ENCODE measurements at places on chromosomes 6 and 20. TPM values are rescaled to one million over a fixed set of nuclear protein-coding genes. Genes with fewer than 3 reads are reported as not detected.

- DNase-seq = no peak
Observed at GRCh38 chr20:51604851-51605250, 62.3 kb upstream of the NFATC2 start.

GRCh38 chr20:51494241-51495110, 48.0 kb downstream of the NFATC2 start:
- no peak for DNase-seq

DNA sequence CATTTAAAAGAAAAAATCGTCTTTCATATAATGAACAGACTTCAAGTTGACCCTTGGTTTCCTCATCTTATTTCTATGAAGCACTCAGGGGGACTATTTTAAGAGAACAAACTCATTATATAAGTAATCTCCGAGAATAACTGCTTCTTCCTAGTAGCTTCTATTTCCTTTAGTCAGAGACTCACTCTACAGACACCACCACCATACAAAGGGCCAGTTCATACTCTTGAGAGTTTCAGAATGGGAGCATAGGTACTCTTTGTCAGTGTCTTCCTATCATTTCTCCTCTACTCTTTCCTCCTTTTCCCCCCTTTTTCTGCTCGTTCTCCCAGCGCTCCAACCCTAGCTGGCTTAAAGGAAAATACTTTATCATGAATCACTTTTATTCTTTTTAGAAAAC, 104.9 kb downstream of the CDKAL1 start:
- DNase-seq = no peak

The NKAIN4 gene
- total RNA-seq = not detected

GRCh38 chr6:31651602-31652191, 764 bp downstream of the BAG6 start:
- peak; percentile 77 for DNase-seq

The C20orf202 gene
- total RNA-seq = not detected

DNA sequence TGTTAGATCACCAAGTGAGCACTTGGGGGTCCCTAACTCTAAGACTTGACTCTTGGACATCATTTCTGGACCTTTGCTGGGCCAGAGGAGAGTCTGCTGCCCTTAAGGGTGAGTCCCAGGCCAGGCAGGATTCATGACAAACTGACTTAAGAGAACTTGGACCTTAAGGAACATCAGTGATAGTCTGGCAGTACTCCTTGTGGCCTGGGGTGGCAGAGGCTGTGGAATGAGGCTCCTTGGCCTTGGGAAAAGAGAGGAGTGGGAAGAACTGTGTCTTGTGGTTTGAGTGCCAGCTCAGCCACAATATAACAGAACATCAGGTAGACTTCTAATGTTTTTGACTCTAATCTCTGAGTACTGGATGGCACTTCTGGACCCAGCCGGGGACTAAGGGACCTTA, 478.7 kb downstream of the MEI4 start:
- no peak for DNase-seq

- no peak for DNase-seq
Observed at GRCh38 chr6:165200178-165200577, 109.2 kb downstream of the C6orf118 start.

The FOXF2 gene
- total RNA-seq = 0.13 TPM

DNA sequence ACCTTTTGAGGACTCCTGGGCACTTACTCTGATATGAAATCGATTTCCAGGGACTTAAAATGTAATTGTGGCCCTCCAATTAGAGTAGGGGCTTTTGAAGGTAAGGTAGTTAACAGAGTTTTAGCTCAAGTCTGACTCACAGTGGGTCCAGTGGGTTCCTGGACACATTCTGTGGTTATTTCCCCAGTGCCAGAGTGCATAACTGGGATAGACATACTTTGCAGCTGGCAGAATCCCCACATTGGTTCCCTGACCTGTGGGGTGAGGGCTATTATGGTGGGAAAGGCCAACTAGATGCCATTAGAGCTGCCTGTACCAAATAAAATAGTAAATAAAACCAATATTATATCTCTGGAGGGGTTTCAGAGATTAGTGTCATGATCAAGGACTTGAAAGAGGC, 243.8 kb upstream of the EPHA7 start:
- no peak for DNase-seq

The NOTCH4 gene
- total RNA-seq = 2.8 TPM

DNA sequence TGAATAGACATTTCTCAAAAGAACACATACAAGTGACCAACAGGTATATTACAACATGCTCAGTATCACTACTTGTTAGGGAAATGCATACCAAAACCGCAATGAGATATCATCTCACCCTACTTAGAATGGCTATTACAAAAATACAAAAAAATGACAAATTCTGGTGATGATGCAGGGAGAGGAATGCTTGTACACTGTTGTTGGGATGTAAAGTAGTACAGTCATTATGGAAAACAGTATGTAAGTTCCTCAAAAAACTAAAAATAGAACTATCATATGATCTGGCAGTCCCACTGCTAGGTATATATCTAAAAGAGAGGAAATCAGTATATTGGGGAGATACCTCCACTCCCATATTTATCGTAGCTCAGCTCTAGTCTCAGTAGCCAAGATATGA, 10.9 kb upstream of the SLC17A5 start:
- no peak for DNase-seq

GRCh38 chr6:38876475-38876874, 161.4 kb downstream of the DNAH8 start:
- DNase-seq = no peak

DNA sequence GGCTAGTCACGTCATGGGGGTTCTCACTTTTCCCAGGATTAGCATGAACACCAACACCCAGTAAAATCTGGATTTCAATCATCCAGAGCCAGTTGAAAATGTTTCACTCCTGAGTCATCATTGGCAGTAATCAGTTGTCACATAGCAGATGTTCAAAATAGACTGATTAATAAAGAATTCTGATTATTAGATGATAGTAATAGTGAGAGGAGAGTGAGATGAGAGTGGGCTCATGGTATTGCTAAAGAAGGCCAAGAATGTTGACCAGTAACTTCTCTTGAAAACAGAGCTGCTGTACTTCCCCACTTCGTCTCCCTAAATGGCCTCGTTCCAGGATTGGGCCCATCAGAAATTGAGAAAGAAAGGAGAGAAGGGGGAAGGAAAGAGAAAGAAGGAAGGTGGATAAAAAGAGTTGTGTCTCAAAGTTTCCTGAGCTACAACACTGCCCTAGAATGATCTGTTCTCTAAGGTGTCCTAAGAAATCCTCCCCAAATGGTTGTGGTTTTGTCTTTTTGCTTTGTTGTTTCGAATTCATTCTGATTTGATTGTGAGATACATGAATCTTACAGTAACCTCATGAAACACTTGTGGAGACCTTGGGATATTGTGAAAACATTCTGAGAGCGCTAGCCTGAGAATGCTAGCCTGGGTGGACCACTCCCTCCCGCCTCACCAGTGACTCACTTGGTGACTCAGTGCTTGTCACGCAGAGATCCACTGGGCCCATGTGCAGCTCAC, 502.2 kb upstream of the JARID2 start:
- peak; percentile 32 for DNase-seq

DNA sequence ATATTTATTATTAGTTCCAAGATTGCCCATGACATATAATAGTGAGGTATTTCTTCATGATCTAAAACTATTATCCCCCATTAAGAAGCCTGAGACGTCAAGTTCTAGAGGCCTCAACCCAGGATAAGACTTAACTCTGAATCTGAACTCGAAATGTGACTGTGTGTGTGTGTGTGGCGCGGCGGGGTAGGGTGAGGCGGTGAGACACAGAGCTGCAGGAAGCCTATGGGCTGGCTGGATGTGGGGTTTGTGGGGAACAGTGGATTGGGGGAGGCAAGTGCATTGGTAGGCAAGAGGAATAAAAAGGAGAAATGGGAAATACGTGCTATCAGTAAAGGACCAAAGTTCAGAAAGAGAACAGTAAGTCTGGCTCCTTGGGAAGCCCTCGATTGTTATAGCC, 66.5 kb upstream of the RNF146 start:
- no peak for DNase-seq

DNA sequence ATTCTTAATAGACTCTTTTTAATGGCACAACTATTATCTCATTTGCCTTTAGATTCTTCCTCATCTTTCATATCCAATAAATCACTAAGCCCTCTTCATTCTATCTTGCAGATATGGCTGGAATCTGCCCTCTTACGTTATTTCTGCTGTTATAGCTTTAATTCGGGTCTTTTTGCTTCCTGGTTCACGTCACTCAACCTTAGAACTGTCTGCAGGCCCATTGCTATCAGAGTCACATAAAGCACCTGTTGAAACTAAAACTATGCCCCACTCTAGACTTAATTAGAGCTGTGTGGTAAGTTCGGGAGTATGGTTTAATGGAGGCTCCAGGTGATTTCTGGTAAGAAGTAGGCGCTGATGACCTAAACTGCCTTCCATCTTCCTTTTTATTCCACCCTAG, 988 bp downstream of the QRSL1 start:
- no peak for DNase-seq

DNA sequence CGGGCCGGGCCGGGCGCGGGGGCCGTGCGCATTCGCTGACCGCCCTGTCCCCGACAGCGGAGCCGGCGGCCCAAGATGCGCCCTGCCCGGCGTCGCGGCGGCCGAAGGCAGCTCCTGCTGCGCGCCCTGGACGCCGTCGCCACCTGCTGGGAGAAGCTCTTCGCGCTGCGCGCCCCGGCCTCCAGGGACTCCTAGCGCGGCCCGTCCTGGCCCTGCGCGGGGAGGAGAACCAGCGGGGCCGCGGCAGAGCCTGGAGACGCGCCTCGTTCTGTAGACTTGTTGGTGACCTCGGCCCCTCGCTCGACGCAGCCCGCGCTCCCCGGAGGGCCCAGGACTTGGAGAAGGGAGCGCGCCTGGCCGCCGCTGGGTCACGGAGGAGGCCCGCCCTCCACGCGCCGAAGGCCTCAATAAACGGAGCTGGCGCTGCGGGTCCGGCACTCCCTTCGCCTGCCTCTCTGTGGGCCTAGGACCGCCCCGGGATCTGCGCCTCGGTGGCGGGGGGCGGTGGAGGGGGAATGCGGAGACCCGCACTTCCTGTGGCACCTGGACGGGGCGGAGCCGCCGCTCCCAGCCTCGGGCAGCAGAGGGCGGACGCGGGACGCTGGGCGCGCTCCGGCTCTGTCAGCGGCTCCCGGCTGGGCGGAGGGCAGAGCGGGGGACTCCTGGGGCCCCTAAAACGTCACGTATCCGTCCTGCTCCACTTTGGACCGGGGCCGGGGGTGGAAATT, 2.7 kb downstream of the C20orf204 start:
- peak; percentile 68 for DNase-seq

The HTR1B gene
- not detected for total RNA-seq

The ROS1 gene
- not detected for total RNA-seq

GRCh38 chr6:143457563-143458359, 7.2 kb downstream of the PEX3 start:
- DNase-seq = no peak

- peak; percentile 10 for DNase-seq
Observed at GRCh38 chr6:13522656-13523055, 35.3 kb upstream of the GFOD1 start.

The STXBP5 gene
- total RNA-seq = 12.2 TPM

The LAMA5 gene
- total RNA-seq = 13.2 TPM

- no peak for DNase-seq
Observed at GRCh38 chr6:22653980-22654610, 84.7 kb downstream of the HDGFL1 start.

DNA sequence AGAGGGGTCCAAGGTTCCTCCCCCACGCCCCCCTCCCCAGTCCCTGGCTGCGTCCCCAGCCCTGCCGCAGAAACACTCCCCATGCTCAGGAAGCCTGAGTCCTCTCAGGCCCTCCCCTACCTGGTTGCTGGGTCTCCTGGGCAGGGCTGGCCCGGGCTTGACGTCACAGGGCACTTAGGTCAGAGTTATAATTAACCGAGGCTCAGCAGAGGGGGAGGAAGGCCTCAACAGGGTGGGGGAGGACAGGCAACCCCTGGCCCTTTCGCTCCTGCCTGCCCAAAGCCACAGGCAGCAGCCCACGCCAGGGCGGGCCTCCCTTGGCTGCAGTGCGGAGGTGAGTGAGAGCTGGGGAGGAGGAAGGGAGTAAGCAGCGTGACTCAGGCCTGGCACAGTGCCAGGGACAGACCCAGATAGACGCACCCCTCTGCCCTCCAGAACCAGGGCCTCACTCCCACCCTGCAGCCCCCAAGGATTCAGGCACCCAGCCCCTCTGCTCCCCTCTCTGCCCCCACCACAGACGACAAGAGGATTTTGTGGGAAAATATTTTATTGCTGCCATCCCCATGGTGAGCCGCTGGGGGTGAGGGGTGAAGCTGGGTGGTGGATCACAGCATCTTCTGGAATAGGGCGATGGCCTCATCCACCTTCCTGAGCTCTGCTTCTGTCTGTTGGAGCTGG, at the start of gene VWA7:
Gene VWA7, minus strand, starts transcription at position 340 of the 678 bp plus-strand sequence. CDS start 549 bp downstream, outside the sequence.
- DNase-seq = peak; percentile 59

DNA sequence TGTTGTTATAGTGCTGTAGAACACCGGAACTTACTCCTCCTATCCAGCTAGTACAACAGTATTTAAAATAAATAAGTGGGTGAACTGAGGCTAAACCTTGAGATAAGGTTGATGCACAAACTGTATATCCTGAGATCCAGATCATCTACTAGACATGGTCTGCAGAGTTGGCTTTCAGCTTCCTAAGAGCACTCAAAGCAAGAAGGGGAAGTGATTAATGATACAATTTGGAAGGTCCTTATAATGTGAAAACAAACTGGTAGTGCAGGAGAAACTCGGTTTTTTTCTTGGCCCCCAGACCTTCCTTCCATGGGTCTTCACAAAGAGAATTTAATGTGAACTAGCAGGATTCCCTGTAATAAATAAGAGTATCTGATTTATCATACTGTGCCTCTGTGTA, 27.4 kb upstream of the RREB1 start:
- no peak for DNase-seq

The SLC35D3 gene
- total RNA-seq = not detected

DNA sequence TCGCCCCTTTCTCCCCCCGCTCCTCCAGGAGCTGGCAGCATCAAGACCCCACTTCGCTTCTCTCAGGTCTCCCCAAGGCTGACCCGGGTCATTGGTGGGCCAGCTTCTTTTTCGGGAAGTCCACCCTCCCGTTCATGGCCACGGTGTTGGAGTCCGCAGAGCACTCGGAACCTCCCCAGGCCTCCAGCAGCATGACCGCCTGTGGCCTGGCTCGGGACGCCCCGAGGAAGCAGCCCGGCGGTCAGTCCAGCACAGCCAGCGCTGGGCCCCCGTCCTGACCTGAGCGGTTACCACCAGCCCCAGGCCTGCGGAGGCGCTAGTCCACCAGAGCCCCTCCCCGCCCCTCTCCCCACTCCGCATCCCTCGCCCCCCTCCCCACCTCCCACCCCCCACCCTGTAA, 1.0 kb downstream of the PPDPF start:
- DNase-seq = no peak

- DNase-seq = no peak
Observed at GRCh38 chr6:108969776-108970175, 121.6 kb downstream of the ARMC2 start.

GRCh38 chr6:116396441-116396840, 25.7 kb downstream of the DSE start:
- no peak for DNase-seq
